ENCODE measurements at places on chromosomes 5 and 9.

- DNase-seq = no peak
Measured at GRCh38 chr5:136094189-136094912, 38.3 kb upstream of the SMAD5 start.

GRCh38 chr9:85310573-85310972 is 431.2 kb downstream of the AGTPBP1 start:
- no peak for DNase-seq

DNA sequence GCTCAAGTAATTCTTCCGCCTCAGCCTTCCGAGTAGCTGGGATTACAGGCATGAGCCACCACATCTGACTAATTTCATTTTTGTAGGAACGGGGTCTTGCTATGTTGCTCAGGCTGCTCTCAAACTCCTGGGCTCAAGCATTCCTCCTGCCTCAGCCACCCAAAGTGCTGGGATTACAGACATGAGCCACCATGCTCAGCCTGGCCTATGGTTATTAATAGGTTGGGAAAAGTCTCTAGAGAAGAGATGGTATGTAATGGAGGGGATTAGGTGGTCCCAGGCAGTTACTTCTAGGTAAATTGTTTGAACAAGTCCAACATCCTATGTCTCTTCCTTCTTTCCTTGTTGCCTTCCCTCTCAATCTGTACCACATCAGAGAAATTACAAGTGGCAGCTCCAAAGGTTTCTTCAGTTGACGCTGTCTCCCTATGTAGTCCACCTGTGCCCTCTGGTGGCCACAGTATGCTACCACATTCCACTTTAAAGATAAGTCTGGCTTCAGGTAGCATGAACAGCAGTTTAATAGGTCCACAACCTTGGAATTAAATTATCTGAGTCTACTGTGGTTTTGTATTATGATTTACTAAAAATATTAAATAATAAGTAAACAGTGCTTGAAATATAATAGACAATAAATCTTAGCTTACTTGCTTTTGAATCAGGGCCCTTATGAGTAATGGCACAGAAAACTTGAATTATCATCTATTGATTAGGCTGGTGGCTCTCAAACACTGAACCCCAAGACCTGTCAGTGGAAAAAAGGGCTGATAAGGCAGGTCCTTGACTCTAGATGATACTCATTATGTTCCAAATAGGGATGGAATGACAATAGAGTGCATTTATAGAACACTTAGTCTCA is 9.7 kb downstream of the TIGD6 start:
- peak; percentile 81 for DNase-seq

DNA sequence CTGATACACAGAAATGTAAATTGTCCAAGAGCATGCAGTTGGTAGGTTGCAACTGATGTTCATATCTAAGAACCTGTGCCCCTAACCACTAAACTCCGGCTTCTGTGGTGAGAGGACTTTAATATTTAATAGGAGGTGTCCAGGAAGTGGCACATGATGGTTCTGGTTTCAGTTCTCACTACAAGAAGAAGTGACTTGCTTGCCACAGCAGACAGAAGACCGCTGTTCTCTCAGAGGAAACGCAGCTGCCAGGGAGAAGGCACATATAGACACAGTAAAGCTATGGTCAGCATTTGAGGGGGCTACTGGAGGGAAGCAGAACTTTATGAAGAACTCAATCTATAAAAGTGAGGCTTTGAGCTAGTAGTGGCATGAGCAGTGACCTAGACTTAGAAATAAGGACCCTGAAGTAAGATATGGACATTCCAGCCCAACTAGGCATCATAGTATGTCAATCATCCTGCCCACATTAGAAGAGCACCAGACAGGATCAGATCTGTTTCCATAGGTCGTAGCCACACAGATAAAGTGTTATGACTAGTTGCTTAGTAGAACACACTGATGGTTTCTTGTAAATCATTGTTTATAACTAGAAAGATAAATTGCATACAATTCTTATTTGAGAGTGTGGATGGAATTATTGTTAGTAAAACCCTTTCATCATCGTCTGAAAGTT is 36.4 kb upstream of the DAB2 start:
- DNase-seq = no peak

DNA sequence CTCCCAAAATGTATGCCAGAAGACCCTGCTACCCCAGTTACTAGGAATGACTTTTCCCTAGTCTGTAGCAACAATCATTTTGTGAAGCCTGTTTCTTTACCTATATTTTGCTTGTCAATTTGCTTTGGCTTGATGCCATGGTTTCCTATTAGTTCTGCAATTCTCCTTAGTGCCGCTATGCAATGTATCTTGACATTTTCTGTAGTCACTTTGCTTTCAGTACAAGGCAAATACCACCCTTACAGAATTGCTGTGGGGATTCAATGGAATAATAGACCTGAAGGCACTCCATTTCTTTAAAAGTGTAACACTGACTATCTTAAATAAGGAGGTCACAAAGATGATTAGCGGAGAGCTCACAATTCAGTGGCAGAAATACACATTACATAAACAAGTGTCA is 291.1 kb downstream of the NR2F1-AS1 start:
- DNase-seq = no peak

GRCh38 chr5:38265546-38266179 is 7.3 kb downstream of the EGFLAM start:
- DNase-seq = peak; percentile 74

DNA sequence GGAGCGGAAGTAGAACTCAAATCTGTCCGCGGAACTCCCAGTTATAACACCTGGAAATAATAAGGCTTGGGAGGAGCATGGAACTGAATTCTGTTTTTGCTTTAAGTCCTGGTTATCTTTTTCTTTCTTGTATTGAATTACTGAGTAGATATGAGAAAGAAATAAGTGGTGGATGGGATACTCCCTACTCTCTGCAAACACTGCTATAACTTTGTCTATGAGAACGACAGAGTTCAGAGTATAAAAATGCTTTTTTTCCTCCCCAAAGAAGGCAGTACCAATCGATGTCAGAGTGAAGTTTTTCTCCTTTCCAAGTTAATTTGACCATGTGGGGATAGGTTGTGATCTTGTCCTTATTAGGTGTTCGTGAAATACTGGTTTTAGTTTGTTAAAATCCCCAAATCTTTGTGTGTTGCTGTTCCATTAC is 1.2 kb downstream of the RIC1 start:
- DNase-seq = peak; percentile 48

GRCh38 chr5:86814907-86815306 is 197.2 kb downstream of the COX7C start:
- no peak for DNase-seq

DNA sequence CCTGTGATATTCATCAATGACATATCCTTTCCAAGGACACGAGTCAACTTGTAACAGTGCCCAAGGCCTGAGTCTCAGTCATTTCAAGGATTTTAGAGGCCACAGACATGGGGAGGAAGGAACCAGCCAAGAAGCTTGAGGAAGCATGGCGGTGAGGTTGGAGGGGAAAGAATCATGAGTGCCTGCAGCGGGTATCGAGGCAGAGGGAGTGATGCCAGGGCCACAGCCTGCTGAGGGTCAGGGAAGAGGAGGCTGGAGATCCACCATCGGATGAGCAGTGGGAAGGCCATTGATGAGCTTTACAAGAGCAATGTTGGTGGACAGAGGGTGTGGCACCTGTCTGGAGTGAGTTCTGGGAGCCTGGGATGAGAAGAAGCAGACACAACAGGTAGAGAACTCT is 88.5 kb upstream of the IER5L start:
- no peak for DNase-seq

DNA sequence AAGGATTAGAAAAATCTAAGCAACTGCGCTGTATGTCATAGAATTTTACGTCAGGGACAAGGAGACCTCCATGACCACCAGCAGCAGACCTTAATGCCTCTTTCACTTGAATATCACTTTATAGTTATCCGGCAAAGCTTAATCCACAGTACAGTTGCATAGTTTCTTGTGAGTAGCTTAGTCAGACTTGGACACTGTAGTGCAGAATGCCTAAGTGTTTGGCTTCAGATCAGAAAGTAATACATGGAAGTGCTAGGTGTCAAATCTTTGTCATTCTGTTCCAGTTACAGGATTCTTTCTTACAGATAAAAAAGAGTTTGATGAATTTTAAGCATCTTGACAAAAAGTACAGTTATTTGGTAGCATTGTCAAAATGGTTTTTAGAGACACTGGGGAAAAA is 239.9 kb upstream of the PAPPA start:
- peak; percentile 4 for DNase-seq

GRCh38 chr9:5892456-5893133 is 1.9 kb downstream of the MLANA start:
- peak; percentile 16 for DNase-seq

DNA sequence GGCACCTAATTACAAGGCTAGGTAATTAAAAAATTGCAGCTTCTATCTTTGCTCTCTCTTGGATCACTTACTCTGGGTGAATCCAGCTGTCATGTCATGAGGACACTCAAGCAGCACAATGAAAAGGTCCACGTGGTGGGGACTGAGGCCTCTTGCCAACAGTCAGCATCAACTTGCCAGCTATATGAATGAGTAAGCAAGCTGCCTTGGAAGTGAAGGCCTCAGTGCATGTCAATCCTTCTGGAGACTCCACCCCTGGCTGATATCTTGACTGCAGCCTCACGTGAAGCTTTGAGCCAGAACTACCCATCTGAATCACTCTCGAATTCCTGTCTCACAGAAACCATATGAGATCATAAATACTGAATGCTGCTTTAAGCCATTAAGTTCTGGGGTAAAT is 140.5 kb downstream of the SNX18 start:
- peak; percentile 93 for DNase-seq

DNA sequence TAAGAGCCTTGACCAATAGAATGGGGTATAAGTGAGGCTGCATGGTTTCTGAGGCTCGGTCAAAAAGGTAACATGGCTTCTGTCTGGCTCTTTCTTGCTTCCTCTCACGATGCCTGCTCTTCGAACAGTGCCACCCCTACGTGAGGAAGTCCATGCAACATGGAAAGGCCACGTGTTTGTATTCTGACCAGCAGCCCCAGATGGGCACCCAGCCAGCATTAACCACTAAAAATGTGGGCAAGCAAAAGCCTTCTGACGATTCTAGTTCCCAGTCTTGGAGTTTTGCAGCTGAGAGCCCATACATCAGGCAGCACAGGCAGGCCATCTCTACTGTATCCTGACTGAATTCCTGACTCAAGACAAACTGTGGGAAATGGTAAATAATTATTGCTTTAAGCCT is 24.2 kb upstream of the NREP start:
- peak; percentile 30 for DNase-seq
